ENCODE measurements at places on chromosomes 6 and 20.

DNA sequence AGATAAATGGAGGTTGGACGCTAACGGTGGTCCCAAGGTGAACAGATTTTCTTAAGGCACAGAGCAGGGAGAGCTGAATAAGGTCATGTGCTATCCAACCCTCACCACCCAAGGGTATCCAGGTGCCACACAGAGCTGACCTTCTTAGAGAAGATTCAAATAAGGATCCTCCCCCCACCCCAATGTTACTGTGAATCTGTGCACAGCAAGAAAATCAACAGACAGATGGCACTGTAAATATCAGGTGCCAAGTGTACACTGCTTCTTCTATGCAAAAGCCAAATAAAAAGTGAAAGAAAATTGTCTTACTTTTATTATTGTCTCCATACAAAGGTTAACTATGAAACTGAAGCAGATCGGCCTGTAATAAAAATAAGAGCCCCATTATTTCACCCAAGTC lies 96.9 kb downstream of the PAK5 start:
- DNase-seq = no peak

GRCh38 chr6:40563111-40563510 lies 24.1 kb downstream of the LRFN2 start:
- no peak for DNase-seq

- DNase-seq = no peak
These were observed 48.8 kb downstream of the SRC start for GRCh38 chr20:37394543-37395409.

GRCh38 chr20:50283922-50284810 lies 93.5 kb downstream of the CEBPB start:
- no peak for DNase-seq

- no peak for DNase-seq
These were observed 587 bp downstream of the PDSS2 start for GRCh38 chr6:107458672-107459282.

DNA sequence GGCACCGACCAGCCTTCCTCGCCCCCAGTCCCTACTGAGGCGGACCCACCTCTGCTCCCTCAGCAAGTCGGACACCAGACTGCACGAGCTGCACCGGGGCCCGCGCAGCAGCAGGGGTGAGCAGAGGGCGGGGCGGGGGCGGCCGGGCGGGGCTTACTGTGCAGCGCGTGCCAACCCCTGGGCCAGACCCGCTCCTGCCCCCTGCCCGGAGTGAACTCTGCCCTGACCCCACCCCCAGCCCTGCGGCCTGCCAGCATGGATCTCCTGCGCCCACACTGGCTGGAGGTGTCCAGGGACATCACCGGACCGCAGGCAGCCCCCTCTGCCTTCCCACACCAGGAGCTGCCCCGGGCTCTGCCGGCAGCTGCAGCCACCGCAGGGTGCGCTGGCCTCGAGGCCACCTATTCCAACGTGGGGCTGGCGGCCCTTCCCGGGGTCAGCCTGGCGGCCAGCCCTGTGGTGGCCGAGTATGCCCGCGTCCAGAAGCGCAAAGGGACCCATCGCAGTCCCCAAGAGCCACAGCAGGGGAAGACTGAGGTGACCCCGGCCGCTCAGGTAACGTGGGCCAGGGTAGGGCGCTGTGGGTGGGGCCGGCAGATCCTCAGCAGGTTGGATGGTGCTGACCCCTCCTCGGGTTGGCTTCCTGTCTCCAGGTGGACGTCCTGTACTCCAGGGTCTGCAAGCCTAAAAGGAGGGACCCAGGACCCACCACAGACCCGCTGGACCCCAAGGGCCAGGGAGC lies 1.5 kb upstream of the SLC2A4RG start:
- no peak for DNase-seq

DNA sequence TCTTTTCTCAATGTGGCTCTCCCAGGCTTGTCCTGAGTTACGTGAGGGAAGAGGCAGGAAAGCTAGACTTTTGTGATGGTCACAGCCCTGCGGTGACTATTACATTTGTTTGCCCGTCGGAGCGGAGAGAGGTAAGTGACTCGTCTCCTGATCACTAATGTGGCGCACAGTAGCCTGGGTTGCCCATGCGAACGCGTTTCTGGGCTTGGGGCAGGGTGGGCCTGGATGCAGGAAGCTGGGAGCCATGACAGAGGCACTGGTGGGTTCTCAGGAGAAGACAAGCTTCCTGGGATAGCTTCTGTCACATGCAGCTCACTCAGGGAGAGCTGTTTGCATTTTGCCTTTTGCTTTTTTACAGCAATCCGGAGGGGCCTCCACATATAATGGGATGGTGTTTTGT lies 60.6 kb downstream of the IGF2R start:
- DNase-seq = no peak

DNA sequence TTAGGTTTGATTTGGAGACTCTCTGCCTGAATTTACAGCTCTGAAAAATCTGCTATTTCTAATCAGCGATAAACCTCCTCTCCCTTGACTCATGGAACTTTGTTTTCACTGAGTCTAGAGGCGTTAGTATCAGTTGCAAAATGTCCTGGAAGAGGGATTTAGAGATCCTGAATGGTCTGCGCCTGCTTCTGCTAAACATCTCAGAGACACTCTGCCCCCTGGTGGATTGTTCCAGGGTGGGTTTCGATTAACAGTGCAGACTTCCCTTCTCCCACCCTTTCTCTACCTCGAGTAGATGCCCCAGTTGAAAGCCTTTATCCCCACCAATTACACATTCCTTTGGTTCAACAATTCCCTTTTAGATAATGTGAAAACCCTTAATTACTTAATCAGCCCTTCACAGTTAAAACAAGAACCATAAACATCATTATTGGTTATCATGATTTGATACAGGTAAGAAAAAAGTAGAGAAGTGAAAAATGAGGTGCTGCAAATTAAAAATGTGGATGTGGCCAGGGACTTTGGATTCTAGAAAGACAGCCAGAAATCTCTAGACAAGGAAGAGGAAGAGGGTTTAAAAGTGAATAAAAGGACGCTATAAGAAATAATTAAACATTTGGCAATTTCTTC lies 5.5 kb downstream of the HTR1B start:
- DNase-seq = peak; percentile 86

GRCh38 chr6:52162940-52163908 lies 23.0 kb upstream of the IL17A start:
- DNase-seq = no peak

DNA sequence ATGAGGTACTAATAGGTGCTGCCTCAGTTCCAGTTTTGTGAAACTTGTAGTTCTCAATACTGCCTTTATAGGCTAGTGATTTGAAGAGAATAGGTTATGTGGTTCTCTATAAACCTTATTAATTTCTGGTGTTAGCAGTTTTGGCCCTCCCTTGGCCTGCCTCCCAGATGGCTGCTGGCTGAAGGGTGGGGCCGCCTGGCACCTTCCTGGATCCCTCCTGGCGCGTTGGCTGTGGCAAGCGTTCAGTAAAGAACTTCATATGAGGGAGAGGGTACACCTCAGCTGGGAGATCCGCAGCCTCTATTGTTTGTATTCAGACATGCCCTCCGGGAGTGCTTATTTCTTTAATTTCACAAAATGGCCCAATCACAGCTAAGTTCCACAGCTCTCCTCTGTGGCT lies 51.9 kb downstream of the FAM120B start:
- no peak for DNase-seq

DNA sequence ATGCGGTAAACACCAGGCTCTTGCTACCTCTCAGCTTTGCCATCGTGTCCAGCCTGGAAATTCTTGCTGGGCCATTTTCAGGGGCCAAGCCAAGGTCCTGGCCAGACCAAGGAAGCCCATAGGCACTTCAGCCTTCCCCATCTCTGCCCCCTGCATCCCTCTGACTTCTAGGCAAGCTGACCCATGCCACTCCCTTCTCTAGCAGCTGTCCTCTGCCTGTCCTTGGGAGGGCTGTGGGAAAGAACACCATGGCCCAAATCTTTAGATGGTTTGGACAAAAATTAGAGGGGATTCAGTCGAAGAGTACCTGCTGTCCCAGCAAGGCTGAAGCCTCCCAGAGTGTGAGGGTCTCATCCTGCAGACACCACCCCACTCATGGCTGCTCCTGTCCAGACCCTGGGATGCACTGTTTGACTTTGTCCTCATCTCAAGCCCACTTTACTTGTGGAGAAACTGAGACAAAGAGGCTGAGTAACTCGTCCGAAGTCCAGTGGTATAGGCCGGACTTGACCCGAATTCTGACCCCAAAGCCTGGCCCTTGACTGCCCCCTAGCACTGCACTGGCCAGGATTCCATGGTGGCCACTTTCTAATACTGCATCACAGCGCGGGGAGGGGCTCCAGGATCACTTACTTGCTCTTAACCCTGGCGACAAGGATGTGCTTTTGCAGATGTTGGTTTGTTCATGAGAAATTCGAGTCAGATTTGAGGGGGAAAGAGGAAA lies 22.4 kb upstream of the STX16 start:
- no peak for DNase-seq

DNA sequence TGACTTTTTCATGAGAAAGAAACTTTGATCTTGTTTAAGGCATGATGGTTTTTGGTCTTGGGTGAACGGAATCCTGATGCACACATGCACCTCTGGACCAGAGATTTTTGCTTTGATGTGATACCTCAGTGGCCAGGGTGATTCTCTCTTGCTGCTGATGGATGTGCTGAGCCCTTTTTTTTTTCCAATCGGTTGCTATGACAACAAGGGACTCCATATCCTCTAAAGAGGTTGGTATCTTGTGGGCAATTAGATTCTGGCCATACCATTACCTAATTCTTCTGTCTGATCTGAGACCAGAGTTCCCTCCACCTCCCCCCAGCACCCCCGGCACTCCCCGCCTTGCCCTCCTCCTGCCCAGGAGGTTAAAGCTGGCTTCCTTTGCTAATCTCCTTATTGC lies 24.9 kb downstream of the PDYN start:
- no peak for DNase-seq

GRCh38 chr6:6436946-6437345 lies 116.5 kb upstream of the F13A1 start:
- DNase-seq = no peak

All from fibroblast of skin of left biceps (primary cell).